ENCODE measurements at places on chromosomes 2 and 18.

DNA sequence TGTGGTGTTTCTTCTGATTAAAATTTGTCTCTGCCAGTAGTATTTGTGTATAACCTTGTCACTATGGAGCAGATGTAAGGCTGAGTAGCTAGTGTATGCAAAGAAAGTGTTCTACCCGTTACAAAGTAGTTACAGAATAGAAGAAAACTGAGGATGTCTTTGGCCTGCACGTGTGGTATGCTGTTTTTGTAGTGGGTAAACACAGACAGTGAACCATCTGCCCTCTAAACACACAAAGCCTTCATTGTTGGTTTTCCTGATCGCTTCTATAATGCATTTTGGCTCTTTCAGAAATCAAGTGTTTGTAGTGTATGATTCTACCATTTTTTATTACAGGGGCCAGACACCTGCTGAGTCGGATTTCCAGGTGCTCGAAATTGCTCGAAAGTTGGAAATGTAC is 61.5 kb downstream of the FARP2 start:
- no peak for DNase-seq

- DNase-seq, result no peak
Observed at GRCh38 chr2:197191177-197191939, 119.2 kb downstream of the ANKRD44 start.

DNA sequence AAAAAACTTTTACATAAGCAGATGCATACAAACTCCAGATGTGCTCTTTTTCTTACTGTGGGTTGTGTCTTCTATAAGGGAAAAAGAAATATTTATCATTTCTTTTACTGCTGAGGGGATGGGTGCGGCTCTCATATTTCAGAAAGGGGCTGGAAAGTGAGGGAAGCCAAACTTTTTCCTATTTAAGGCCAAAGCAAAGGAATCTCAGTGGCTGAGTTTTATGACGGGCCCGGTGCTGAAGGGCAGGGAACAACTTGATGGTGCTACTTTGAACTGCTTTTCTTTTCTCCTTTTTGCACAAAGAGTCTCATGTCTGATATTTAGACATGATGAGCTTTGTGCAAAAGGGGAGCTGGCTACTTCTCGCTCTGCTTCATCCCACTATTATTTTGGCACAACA is at the start of gene COL3A1:
Gene COL3A1 (plus strand): TSS at position 210 of the 400 bp plus-strand sequence. CDS start 117 bp downstream, at position 327.
- no peak for DNase-seq

- DNase-seq, result no peak
Observed at GRCh38 chr18:32025744-32026143, 7.1 kb downstream of the RNF125 start.

DNA sequence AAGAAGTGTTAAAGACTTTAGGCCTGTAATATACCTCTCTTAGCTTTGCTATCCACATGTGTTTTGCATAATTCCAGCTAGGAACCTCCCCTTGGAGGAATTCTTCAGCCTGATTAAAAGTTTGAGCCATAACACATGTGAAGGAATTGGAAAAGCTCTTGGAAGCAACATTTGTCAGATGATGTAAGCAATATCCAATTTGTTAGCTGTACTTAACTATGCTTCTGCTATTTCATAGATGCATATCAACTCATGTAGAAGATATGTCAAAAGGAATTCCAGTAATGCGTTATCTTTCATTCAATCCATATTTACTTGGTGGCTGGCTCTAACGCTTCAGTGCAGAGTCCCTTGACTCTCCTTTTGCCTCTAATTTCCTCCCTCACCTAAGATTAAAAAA is 46.2 kb downstream of the PKP4 start:
- DNase-seq, result no peak

DNA sequence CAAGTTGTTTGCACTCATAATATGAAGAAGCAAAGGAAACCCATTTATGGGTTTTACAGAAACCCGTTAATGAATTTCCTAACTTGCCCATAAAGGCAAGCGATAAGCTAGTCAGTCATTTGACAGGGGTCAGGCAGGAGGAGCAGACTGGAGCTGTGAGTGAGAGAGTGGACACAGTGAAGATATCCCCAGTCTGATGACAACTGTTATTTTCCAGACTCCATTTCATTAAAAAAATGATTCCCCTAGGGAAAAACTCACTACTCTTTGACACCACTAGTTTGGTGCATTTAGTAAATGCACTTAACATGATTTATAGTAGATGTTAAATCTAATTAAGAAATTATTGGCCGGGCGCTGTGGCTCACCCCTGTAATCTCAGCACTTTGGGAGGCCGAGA is 80.8 kb downstream of the TGIF1 start:
- no peak for DNase-seq

- no peak for DNase-seq
Observed at GRCh38 chr18:79540161-79540903, 139.3 kb upstream of the CTDP1 start.

DNA sequence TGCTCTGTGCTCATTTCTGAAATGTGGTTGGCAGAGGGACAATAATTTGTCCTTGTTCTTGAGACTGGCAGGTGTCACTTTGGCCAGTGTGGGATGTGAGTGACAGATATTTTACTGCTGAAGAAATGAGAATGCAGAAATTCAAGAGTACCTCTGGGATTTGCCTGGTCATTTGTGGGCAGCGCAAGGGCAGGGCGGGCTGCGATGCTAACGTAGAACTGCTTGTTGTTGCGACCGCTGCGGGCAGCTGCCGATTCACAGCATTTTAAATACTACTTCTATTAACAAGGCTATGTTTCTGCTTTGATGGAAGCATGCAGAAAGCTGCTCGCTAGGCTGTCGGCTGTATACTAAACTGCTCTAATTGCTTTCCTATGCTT is 268.6 kb downstream of the FIGN start:
- DNase-seq, result no peak

- DNase-seq, result no peak
Observed at GRCh38 chr2:96683972-96684820, 41.6 kb downstream of the FER1L5 start.

GRCh38 chr18:10322435-10322834 is 132.0 kb upstream of the APCDD1 start:
- DNase-seq, result no peak

DNA sequence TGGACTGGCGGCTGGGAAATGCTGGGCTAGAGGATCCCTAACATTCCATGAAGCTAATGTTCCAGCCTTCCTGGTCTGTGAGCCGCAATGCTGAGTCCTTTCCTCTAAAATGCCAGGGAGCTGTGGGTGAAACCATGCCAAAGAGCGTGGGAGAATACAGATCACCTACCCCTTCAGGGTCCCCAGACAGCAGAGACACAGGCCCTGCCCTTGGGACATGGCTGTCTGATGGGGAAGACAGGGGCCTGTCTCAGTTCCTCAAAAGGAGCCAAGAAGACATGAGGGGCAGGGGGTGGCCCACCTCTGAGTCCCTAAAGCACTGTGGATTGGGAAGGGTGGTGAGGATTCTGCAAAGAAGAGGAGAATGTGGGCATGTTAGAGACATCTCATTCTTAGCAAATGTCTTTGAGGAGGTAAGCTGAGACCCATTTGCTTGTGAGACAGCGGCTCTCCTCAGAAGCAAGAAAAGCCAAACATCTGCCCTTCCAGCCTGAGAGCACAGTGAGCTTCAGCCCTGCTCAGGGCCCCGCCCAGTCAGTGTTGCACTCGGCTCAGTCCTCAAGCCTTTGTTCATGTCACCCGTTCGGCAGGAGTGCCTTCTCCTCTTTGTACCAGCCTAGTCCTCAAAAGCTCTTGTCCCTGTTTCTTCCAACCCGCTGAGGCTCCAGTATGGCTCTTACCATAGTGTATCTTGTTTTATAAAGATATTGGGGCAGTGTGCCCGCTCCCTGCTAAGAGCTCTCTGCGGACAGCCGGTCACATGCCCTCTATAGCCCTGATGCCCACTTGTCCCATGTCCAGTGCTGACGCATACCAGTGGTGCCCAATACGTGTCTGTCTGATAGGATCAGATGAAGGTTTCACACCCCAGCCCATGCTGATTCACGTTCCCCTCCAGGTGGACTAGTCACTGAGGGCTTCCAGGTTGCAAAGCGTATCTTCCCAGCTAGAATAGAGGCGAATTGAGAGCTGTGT is 286.2 kb downstream of the CYP26B1 start:
- no peak for DNase-seq

DNA sequence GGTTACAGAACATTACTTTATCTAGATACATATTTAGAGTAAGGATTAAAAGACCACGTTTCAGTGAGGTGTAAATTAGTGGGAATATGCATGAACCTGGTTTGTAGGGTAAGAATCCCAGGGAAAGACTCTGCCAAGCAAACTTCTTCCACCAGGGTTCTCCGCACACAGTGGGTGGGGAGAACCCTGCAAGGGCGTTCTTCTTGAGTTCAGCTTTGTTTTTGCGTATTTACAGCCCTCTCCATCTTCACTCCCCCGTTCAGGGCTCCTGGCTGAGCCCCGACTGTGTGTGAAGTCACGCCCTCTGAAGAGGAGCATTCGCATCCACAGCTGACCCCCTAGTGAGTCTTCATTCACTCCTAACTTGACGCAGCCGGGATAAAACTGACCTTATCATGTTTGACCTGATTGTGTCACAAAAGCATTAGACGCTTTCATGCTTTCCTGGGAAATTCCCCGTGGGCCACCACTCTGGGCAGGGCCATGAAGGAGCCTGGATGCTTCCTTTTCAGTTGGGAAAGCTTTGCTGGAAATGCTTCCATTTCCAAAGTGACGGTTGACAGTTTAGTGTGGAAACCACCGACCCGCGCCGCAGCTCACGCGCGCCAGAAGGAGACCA is 1.0 kb downstream of the ALKAL2 start:
- DNase-seq, result no peak

DNA sequence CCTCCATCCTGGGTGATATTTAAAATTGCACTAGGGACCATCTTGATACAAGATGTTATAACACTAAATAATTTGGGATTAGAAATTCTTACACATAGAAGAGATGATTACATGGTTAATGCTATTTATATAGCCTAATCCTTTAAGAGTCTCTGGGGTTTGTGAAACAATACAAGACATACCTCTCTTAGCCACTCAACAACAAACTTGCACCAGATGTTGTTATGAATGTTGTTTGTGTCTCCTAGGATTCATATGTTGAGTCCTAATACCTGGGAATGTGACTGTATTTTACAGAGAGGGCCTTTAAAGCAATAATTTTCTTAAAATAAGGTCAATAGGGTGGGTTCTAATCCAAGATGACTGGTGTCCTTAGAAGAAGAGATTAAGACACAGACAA is 678.3 kb downstream of the NYAP2 start:
- no peak for DNase-seq

GRCh38 chr2:46447649-46448048 is 31.7 kb upstream of the TMEM247 start:
- DNase-seq, result no peak

DNA sequence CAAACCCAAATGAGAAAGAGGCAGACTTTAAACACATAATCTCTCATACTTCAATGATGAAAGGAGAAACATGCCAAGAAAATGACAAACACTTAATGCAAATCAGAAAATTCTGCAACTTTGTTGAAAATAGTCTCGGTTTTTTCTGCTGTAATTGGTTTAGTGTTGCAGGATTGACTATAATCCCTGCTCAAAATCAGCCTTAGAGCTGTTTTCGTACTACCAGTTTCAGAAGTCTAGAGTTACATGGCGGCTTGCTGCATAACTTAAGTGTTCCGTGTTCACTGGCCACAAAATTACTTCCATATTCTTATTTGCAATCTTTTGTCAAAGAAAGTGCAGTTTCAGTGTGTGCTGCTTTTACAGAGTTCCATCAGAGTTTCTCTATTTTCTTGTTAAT is 48.9 kb upstream of the ITGAV start:
- no peak for DNase-seq

- no peak for DNase-seq
Observed at GRCh38 chr2:171383134-171383533, 50.7 kb downstream of the METTL8 start.

DNA sequence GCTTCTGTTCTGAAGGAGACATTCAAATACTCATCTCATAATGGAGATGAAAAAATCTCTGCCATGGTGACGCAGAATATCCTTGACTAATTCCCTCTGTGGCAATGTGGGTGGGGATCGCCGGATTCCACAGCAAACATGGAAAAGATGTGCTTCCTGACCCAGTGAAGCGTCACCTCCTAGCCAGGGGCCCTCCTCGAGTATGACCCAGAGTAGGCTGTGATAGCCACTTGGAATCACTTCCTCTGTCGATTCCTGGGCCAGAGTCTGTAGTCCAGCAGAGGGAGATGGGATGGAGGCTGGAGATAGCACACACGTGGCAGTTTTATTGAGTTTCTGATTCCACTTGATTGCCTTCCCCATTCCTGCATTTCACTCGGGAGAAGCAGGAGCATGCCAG is 36.8 kb downstream of the DRC1 start:
- DNase-seq, result no peak

DNA sequence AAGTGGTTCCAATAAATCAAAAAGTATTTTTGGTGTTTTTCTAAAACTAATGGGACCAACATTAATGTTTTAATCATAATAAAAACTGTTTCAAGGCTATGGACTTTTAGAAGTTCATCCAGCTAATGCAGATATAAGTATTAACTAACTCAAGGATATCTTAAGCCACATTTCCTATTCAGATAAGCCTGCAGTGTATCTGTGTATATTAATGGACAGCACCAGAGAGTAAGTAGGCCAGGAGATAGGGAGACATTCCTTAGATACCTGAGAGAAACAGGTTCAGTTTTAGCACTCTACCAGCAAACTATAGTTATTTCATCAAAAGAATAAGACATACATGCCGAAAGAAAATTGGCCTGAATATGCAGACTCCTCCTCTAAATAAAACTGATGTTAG is 27.3 kb downstream of the PREPL start:
- DNase-seq, result no peak

DNA sequence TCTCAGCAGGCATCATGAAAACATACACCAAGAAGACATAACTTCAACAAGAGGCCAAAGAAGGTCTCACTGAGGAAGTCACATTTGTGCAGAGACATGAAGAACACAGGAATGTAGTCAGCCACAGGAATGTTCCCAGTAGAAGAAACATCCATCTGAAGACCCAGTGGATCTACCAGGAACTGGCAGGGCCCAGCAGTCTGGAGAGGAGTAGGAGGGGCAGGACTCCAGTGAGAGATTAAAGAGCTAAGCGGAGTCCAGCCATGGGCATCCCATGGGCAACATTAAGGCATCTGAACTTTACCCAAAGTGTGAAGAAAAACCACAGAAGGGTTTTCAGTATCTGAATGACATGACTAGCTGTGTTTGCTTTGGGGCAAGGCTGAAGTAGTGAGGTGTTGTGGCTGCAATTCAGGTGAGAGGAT is 103.1 kb downstream of the UPP2 start:
- no peak for DNase-seq

DNA sequence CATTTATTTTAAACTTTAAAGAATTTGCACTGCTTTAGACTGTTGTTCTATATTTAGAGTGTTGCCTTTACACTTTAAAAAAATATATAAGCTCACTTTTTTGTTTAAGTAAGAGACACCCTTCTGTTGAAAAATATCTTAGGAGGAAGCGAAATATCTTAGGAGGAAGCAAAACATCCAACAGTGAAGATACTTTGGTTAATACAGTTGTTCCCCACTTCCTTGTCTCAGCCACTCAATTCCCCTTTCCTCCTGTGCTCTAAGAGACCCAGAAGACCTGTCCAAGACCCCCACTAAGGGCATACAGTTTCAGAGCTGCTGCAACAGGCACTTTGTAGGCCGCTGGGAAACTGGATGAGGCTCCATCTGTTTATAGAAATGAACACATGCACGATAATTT is 5.7 kb downstream of the SERPINB8 start:
- no peak for DNase-seq
